GM04504 (cell line): ENCODE measurements at places on chromosomes 2 and 18.

GRCh38 chr2:124149571-124149970, 124.5 kb downstream of the CNTNAP5 start:
- DNase-seq, result no peak

DNA sequence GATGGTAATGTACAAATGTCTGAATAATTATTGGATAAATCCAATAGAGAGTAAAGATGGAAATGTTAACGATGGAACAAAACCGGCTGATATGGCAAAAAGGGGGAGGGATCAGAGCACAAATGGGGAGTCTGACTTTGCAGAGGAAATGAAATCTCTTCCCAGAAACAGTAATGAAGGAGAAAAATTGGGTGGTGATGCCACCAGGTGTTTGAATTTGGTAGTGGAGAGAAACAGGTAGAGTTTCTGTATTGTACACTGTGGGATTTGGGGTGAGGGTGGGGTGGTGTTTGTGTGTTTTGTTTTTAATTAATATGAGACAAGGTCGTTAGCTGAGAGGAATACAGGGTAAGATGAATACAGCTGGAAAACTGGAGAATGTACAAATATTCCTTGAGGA, 20.4 kb upstream of the XDH start:
- DNase-seq, result no peak

DNA sequence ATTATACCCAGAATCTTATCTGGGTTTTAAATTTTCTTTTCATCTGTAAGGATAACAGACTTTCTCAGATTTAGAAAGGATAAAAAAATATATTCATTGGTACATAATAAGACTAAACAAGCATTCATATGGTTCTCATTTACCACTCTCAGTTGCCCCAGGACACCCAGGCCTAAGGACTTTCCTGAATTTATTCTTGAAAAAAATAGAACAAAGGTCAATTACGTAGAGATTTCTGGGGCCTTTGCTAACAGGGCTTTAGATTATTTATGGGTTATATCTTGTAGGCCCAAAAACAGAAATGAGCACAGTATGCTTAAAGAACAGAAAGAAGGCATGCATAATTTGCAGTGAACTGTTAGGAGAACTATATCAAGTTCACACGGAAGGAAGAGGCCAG, 269.0 kb upstream of the COL3A1 start:
- DNase-seq, result no peak

DNA sequence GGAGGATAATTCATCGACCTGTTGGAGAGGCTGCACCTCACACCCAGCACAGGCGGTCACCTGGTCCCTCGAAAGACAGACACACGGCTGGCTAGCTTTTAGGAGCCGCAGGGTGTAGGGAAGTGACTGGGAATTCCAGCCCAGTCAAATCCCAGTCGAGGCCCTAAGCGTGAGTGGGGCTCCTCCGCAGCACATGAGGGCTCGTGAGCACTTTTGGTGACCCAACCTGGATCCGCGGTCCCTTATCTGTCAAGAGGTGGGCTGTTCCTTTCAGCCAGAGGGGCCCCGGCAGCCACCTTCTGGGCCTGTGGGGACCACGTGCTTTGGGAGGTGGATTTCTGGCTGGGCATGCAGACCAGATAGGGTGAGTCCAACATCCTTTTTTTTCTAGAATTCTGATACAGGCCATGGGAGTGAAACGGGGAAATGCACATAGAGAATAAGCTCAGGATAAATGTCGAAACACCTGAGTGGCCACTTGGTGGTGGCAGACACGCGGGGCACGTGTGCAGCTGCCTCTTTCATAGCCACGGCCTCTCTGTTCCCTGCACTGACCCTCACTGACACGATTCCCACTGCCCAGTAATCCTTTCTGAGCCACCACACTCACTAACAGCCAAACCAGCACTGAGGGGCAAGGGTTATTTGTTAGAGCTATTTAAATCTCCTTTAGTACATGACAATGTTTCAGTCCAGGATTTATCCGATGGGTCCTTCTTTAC, 148.4 kb upstream of the PXDN start:
- DNase-seq, result no peak

- no peak for DNase-seq
These were observed 104.0 kb downstream of the CYRIA start for GRCh38 chr2:16561676-16562075.

- DNase-seq, result no peak
These were observed 173.7 kb downstream of the TPGS2 start for GRCh38 chr18:36655074-36655473.

DNA sequence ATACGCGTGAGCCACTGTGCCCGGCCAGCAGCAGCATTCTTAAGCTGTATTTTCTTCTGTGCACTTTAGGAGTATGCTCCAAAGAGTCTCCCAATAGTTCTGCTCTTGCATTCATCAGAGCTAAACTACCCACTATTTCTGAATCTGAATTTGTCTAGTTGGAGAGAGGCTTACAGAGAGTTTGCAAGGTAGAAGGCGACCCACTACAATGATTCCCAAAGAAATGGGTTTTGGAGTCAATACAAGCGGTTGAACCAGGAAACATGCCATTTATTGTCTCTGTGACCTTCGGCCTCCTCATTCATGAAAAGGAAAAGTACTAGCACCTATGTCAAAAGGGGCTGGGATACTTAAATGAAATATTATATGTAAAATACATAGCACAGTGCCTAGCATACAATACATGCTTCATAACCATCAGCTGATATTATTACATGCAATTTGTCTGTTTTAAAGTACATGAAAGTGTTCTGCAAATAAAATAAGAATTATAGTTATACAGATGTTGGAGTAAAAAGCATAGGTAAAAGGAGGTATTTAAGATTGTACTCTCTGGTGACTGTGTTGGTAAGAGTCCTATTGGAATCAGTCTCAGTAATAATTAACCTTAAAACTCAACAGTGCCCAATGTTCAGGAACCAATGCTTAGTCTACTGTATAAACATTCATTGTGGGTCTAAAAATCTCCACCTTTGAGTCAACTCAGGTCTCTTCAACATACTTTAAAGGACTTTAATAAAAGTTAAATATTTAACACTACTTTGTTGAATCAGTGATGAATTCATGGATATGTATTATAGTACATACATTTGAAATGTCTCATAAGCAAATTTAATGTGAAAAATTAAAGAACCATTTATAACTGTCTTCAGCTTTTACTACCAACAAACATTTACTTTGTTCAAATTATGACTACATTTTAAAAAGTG, 89.8 kb upstream of the GRB14 start:
- no peak for DNase-seq

DNA sequence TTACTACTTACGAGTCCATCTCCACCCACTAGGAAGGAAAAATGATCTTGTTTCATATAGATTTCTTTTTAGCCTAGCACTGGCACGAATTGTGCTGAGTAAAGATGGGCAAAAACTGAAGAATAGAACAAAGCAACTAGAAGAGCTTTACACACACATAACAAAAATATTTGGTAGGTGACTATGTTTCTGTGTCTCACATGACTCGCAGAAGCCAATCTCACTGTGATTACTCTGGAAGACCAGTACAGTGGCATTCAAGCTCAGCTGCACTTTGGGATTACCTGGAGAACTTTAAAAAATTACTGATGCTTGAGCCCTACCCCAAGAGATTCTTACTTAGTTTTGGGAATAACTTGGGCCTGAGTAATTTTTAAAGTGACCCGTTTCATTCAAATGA, 378.7 kb downstream of the METTL4 start:
- no peak for DNase-seq

DNA sequence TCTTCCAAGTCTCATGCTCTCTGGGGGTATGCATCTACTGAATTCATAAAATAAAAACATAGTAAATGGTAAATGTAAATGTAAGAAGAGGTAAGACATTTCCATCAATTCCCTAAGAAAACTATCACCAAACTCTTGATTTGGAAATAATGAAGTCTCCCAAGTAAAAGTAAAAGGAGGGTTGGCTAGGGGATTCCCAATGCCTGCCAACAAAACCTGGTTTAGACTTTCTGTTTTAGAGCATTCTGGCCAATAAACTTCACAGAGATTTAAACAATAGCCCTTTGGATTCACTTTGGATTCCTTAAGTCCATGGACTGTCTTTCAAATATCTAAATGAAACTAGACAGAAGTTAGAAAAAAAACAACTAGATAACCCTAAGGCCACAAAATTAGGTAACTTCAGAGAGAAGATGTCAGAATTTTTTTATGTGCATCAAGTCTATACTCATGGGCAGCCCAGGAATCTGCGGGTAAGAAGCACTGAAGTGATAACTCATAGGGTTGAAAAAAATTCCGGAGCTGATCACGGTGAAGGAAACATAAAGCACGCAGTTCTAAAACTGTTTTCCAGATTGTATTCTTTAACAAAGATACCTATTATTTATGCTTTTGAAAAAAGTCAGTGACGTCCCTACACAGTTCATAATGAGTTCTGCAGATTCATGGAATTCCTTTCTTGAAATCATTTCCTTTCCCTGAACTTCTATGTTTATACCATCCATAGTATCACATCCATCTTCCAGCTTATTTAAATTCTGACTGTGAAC, 263.6 kb downstream of the AFF3 start:
- DNase-seq, result no peak

DNA sequence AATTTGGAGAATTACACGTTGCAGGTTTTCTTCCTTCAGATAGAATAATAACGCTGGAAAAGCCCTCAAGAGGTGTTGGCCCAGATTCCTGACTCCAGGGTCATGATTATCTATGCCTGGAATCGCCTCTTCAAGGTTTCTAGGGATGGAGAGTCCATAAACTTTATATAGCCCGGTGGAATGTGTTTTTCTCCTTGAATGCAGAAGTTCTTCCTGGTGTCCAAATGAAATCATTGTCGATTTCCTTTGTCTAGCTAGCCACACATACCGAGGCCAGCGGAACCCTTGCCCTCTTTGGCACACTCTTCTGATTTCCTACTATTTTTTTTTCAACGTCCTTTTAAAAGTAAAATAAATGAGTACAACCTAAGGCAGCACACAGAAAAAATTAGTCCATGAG, 117.8 kb downstream of the PID1 start:
- DNase-seq, result no peak

GRCh38 chr2:144237830-144238627, 281.9 kb downstream of the ZEB2 start:
- no peak for DNase-seq

DNA sequence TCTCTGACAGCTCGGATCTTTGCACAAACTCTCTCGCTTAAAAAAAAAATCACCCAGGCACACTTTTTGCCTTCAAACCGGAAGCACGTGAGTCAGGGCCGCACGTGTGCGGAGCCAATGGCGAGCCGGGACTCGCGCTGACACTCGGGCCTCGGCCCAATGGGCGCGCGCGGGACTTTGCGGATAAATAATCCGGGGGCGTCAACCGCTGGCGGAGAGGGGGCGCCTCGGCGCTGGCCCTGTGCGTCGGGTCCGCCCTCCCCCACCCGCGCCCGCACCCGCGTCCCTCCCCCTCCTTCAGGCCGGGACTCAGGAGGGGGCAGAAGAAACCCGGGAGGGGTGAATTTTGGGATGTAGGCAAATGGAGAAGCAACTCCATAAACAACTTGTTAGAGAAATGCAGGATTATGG, 319 bp upstream of the EN1 start:
- DNase-seq, result peak; percentile 97

- DNase-seq, result no peak
These were observed 316.9 kb upstream of the ZEB2 start for GRCh38 chr2:144836635-144837350.

DNA sequence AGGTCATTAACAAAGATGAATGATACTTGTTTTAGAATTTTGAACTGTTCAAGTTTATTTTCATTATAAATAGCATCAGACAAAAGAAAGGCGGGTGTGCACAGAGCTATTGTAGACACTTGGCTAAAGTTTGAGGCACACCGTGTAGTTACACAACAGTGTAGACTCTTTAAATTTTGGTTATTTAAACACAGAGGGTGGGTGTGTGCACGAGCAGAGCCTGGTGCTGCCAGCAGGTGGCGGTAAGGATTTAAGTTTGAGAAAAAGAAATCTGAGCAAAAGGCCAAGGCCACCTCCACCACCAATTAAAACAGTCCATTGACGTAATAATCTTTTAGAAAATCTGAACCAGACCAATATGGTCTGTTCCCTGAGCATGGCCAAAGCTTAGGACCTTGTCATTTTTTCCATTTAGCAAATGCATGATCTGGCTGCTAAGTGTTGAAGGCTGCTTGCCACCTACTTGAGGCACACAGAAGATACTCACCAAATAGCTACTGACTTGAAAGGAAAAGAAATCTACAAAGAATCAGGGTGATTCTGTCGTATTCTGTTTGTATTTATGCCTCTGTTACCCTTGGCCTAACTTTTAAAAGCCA, 14.3 kb downstream of the COPS7B start:
- DNase-seq, result no peak

DNA sequence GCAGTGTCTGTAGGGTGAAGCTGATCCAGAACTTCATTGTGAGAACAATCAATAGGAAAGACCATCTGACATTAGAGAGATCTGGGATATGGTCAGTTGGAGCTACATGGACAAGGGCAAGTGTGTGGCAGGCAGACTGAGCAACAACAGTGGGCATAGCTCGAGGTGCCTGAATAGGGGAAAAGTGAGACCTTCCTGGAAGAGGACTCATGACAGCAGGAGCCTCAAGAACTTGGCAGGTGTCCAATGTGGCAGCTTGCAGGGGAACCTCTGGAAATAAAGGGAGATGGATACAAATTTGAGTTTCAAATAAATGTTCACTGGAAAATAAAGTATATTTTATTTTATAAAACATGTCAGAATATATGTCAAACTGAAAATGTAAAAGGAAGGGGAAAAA, 117.9 kb downstream of the TANC1 start:
- no peak for DNase-seq

GRCh38 chr18:53644799-53645471, 579.5 kb downstream of the MBD2 start:
- no peak for DNase-seq

GRCh38 chr2:241128266-241128665, 21.0 kb downstream of the PASK start:
- no peak for DNase-seq

- DNase-seq, result peak; percentile 9
These were observed 898.9 kb downstream of the CPS1 start for GRCh38 chr2:211455216-211455841.

GRCh38 chr2:198296665-198297308, 492.4 kb downstream of the PLCL1 start:
- no peak for DNase-seq

GRCh38 chr2:139814458-139814857, 1034.3 kb upstream of the NXPH2 start:
- DNase-seq, result no peak

- DNase-seq, result no peak
These were observed 9.8 kb upstream of the NCK2 start for GRCh38 chr2:105734762-105735538.

- no peak for DNase-seq
These were observed 2.9 kb upstream of the KCNG2 start for GRCh38 chr18:79794846-79795245.

DNA sequence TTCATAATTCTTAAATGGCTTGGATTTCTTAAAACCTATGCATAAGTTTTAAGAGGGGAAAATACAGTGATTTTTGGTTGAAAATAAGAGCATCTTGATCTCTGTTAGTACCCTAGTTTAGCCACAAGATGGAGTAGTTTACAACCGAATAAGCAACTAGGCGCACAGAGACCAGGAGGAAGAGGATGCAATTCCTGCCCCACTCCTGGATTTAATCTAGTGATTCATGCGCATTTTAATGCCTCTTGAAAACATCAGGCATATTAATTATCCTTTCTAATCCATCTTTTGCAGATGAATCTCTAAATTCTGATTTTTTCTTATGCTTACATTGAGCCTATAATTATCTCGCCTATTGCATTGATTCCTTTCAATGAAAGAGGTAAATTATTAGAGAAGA, 76.7 kb downstream of the MRPS9 start:
- DNase-seq, result peak; percentile 32
